ENCODE measurements at places on chromosomes 4 and X. TPM values are rescaled to one million over a fixed set of nuclear protein-coding genes. Genes with fewer than 3 reads are reported as not detected.

DNA sequence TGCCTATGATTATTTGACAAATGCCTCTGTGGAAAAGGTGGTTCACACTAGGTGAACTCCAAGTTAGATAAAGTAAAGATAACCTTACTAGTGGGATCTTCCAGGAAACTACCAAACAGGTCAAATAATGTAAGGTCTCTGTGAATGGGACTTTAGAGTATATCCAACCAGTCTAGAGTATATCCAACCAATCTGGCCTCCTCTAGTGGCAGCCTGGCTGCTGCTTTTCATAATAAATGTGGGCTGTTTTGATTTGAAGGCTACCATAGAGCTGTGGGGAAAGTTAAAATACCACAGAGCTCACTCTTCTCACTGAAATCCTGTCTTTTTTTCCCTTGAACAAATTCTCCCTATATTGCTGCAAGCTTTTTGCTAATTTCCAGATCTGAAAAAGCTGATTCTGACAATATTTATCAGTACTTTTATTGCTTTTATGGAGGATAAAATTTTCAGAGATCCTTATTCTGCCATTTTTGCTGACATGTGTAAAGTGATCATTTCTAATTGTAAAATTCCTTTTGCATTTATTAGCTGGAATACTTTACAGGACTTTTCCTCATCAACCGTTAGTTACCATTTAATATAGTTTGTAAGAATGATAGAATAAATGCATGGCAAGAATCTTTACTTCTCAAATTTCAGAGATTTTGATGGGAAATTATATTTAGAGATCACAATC is 111.3 kb downstream of the TET2 start:
- peaks cover 42% of the 10 kb centered on the region for H3K36me3 ChIP-seq
- DNase-seq, result no peak
- H3K27me3 ChIP-seq, result no peaks in the 10 kb centered on the region
- no peak overlapping the region for H3K4me3 ChIP-seq
- no peak overlapping the region for H3K27ac ChIP-seq

- no peak overlapping the region for H3K27ac ChIP-seq
- H3K36me3 ChIP-seq, result no peaks in the 10 kb centered on the region
- no peak overlapping the region for H3K4me3 ChIP-seq
- no peak for DNase-seq
These were observed 11.1 kb upstream of the GPM6A start for GRCh38 chr4:175823015-175823742.

GRCh38 chr4:85028910-85029309 is 62.4 kb upstream of the WDFY3 start:
- no peaks in the 10 kb centered on the region for H3K4me1 ChIP-seq
- H3K36me3 ChIP-seq, result no peaks in the 10 kb centered on the region
- H3K4me3 ChIP-seq, result no peak overlapping the region
- DNase-seq, result no peak
- H3K27ac ChIP-seq, result no peak overlapping the region

GRCh38 chr4:154425514-154425913 is 66.1 kb downstream of the DCHS2 start:
- no peak for DNase-seq
- no peaks in the 10 kb centered on the region for H3K36me3 ChIP-seq
- peaks cover 2% of the 10 kb centered on the region for H3K4me1 ChIP-seq
- H3K4me3 ChIP-seq, result no peak overlapping the region

GRCh38 chr4:156321203-156321602 is 367.5 kb upstream of the CTSO start:
- H3K27ac ChIP-seq, result no peak overlapping the region
- no peak for DNase-seq
- no peaks in the 10 kb centered on the region for H3K4me1 ChIP-seq

GRCh38 chrX:49058794-49059193 is at the start of gene CCDC120:
Gene CCDC120 (plus strand): TSS chrX:49058999. CDS start chrX:49062042, 3,043 bp downstream.
- peaks cover 30% of the 10 kb centered on the region for H3K4me1 ChIP-seq
- H3K36me3 ChIP-seq, result peaks cover 4% of the 10 kb centered on the region
- no peak for DNase-seq
- H3K27me3 ChIP-seq, result no peaks in the 10 kb centered on the region
- no peak within 1 kb of the TSS for H3K27ac ChIP-seq

DNA sequence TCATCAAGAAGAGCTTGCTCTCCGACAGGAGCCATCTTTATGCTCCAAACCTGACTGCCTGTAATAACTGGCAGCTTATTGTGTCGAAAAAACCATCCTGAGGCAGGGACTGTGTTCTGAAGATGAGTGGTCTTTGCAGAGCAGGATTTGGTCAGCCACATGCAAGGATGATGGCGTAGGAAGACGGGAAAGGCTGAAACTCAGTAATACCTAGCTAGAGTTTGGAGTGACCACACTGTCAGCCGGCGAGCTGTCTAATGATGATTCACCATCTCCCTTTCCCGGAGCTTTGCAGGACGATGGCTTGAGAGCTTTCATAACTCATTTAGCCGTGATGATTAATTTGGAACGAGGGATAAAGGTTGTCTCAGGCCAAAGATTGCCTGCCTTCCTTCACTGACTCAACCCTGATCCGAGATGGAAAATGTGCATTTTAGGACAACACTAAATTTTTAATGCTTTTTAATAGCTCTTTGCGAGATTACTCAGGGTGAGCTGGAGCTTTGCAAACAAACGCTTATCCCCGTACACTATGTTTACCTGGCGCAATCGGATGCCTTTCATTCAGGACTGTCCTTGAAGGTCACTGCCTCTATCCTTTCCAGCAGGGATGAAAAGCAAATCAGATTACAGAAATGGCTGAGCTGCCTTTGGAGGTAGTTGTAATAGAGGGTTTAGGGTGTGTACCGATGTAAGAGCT is 288.5 kb downstream of the ASMT start:
- H3K4me1 ChIP-seq, result no peaks in the 10 kb centered on the region
- H3K27me3 ChIP-seq, result no peaks in the 10 kb centered on the region
- no peaks in the 10 kb centered on the region for H3K36me3 ChIP-seq
- H3K4me3 ChIP-seq, result no peak overlapping the region

DNA sequence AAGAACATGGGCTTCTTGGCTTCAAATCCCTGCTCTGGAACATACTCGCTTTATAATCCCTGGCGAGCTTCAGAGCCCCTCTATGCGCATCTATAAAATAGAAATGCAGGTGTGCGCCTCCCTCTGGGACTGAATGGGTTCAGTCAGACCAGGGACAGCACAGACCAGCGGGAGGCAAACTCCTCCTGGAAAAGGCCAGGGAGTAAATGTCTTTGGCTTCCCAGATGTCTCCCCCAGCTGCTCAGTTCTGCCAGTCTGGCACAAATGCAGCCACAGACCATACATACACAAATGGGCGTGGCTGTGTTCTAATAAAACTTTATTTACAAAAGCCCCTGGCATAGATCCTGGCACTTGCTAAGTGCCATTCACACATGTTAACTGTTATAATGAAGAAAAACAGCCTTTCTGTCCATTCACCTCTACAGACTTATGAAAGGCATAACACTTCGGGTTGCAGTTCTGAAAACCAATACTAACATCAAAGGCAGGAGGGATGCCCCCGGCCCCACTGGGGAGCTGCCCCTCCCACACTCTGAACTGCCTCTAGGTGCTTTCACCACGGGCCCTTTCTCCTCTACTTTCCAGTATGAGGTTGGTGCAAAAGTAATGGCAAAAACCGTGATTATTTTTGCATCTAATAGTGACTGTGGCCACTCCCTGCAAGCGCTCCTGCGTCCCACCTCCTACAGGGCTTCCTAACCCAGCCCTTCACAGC is 4.6 kb downstream of the JAKMIP1 start:
- peaks cover 56% of the 10 kb centered on the region for H3K27me3 ChIP-seq
- H3K36me3 ChIP-seq, result no peaks in the 10 kb centered on the region
- no peak overlapping the region for H3K4me3 ChIP-seq
- DNase-seq, result no peak

DNA sequence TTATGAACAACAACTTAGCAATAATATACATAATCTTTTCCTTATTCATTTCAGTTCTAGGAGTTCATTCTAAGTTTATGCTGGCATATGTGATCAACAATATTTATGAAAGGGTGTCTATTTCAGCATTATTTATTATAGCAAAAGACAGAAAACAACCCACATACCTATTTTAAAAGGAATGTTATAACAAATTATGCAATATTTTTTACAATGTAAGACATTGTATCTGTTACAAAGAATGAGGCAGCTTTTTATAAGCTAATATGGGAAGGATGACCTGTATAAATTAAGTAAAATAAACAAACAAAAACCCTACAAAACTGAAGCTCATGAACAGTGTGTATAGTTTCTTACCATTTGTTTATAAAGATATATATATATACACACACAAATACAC is 42.7 kb downstream of the AGTR2 start:
- H3K36me3 ChIP-seq, result no peaks in the 10 kb centered on the region
- H3K27ac ChIP-seq, result no peak overlapping the region
- H3K4me3 ChIP-seq, result no peak overlapping the region
- no peaks in the 10 kb centered on the region for H3K27me3 ChIP-seq
- no peak for DNase-seq

DNA sequence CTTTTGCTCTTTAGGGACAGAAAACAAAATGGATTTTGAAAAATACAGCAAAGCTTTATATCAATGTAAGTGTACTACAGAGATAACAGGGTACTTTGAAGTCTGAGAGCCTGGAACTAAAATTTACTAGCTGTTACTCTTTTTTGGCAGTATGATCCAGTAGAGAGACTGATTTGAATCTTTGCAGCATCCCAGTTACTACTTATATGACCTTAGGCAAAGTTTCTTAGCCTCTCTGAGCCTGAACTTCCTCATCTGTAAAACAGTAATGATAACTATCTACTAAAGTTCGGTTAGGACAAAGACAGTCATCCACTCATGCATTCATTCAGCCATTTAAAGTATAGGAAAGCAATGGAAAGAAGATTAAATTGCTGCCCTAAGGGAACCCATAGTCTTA is 10.1 kb downstream of the BRWD3 start:
- peaks cover 5% of the 10 kb centered on the region for H3K4me1 ChIP-seq

GRCh38 chr4:94531991-94532789 is 80.4 kb downstream of the PDLIM5 start:
- no peak for DNase-seq
- peaks cover 2% of the 10 kb centered on the region for H3K4me1 ChIP-seq
- no peak overlapping the region for H3K4me3 ChIP-seq
- no peaks in the 10 kb centered on the region for H3K27me3 ChIP-seq
- H3K36me3 ChIP-seq, result peaks cover 2% of the 10 kb centered on the region

PDGFC gene
- not detected for total RNA-seq

GRCh38 chrX:144335402-144335801 is 451.5 kb downstream of the UBE2NL start:
- H3K36me3 ChIP-seq, result no peaks in the 10 kb centered on the region
- no peaks in the 10 kb centered on the region for H3K4me1 ChIP-seq
- H3K27ac ChIP-seq, result no peak overlapping the region
- DNase-seq, result no peak
- no peak overlapping the region for H3K4me3 ChIP-seq

GRCh38 chr4:87322754-87323153 is at the start of gene HSD17B13:
Gene HSD17B13 (minus strand): TSS chr4:87322882. CDS start chr4:87322841, 41 bp downstream.
- no peak within 1 kb of the TSS for H3K27ac ChIP-seq
- no peaks in the 10 kb centered on the region for H3K27me3 ChIP-seq
- no peaks in the 10 kb centered on the region for H3K4me1 ChIP-seq
- no peaks in the 10 kb centered on the region for H3K36me3 ChIP-seq
- no peak within 1 kb of the TSS for H3K4me3 ChIP-seq
- no peak for DNase-seq

GRCh38 chr4:48243887-48244286 is 25.8 kb downstream of the TEC start:
- peaks cover 4% of the 10 kb centered on the region for H3K4me1 ChIP-seq
- H3K36me3 ChIP-seq, result peaks cover 2% of the 10 kb centered on the region
- H3K4me3 ChIP-seq, result no peak overlapping the region
- H3K27ac ChIP-seq, result no peak overlapping the region
- DNase-seq, result no peak
- H3K27me3 ChIP-seq, result no peaks in the 10 kb centered on the region

- no peaks in the 10 kb centered on the region for H3K27me3 ChIP-seq
- H3K4me3 ChIP-seq, result no peak overlapping the region
- no peak overlapping the region for H3K27ac ChIP-seq
- no peak for DNase-seq
- H3K36me3 ChIP-seq, result no peaks in the 10 kb centered on the region
These were observed 919.1 kb downstream of the ADGRL3 start for GRCh38 chr4:62119195-62119594.

- no peak for DNase-seq
- no peaks in the 10 kb centered on the region for H3K4me1 ChIP-seq
- no peak overlapping the region for H3K4me3 ChIP-seq
- H3K36me3 ChIP-seq, result no peaks in the 10 kb centered on the region
- no peak overlapping the region for H3K27ac ChIP-seq
These were observed 56.7 kb downstream of the IGFBP7 start for GRCh38 chr4:57053508-57053907.

- DNase-seq, result no peak
- no peaks in the 10 kb centered on the region for H3K4me1 ChIP-seq
- no peak overlapping the region for H3K4me3 ChIP-seq
- no peaks in the 10 kb centered on the region for H3K36me3 ChIP-seq
These were observed 57.9 kb upstream of the CXCL8 start for GRCh38 chr4:73682508-73682907.

DNA sequence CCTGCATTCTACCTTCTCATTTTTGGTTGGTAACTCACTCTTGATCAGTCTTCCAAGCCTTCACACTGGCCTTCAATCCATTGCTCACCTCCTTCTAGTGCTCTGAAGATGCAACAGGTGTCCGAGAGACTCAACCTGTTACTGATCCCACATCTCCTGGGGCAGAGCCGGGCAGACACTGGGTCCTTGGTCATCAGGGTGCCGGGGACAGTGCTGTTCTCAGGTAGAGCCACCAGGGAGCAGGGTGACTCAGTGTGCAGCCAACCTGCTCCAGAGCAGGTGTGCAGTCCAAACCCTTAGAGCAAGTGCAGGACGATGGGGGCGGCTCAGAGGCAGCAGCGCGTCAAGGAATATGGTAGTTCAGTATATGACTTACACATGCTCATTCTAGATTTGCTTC is 188.4 kb downstream of the DHX15 start:
- H3K36me3 ChIP-seq, result no peaks in the 10 kb centered on the region
- H3K27me3 ChIP-seq, result no peaks in the 10 kb centered on the region
- DNase-seq, result no peak
- no peaks in the 10 kb centered on the region for H3K4me1 ChIP-seq
- H3K4me3 ChIP-seq, result no peak overlapping the region

SSX1 gene
- total RNA-seq, result not detected

GRCh38 chr4:2366252-2367192 is 51.9 kb downstream of the ZFYVE28 start:
- no peak for DNase-seq
- no peak overlapping the region for H3K4me3 ChIP-seq
- H3K36me3 ChIP-seq, result no peaks in the 10 kb centered on the region
- H3K27me3 ChIP-seq, result no peaks in the 10 kb centered on the region
- no peak overlapping the region for H3K27ac ChIP-seq

TTC29 gene
- total RNA-seq, result not detected

TRPC5OS gene
- total RNA-seq, result not detected

DNA sequence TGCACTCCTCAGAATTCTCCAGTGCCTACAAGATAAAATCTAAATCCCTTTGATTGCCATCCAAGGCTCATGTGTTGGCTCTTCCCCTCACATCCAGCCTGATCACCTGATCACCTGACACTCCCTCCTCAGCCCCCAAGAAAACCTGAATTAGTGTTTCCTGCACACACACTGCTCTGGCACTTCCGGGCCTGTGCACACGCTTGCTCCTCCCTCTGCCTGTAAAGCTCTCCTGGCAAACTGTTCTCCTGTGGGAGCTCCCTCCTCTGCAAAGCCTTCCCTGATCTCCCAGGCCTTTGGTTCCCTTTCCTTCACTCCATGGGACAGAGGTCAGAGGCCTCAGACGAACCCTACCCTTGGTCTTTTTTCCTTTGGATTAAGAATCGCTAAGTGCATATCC is 19.9 kb downstream of the PHKA2 start:
- no peaks in the 10 kb centered on the region for H3K27me3 ChIP-seq
- H3K27ac ChIP-seq, result no peak overlapping the region
- no peak overlapping the region for H3K4me3 ChIP-seq
- no peak for DNase-seq
- peaks cover 4% of the 10 kb centered on the region for H3K36me3 ChIP-seq

HEPH gene
- not detected for total RNA-seq

GRCh38 chrX:10423716-10424115 is 196.7 kb downstream of the MID1 start:
- H3K4me1 ChIP-seq, result no peaks in the 10 kb centered on the region
- DNase-seq, result no peak
- no peak overlapping the region for H3K4me3 ChIP-seq
